Brain (organoid and tissue), 16 donors: ENCODE measurements at places on chromosomes 7 and 10. TPM values are rescaled to one million over a fixed set of nuclear protein-coding genes. Genes with fewer than 3 reads are reported as not detected.

The ANKRD2 gene
- 1.6 TPM for polyA plus RNA-seq

DNA sequence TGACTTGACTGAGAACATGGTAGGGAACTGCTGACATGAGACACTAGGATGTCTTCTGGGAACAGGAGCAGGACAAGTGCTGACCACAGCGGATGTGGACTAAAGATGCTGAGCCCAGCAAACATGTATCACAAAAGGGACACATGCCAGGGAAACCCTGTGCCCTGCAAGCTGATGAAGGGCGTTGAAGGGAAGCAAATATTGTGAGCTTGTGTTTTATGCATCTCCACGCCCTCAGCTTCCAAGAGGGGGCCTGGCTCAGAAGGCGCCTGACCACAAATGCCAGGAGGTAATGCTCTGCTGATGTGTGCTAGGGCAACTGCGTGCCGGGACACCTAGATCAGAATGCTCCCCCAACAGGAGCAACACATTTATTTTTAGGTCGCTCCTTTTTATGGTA lies 207.3 kb downstream of the CXCL12 start:
- DNase-seq, result no peak

DNA sequence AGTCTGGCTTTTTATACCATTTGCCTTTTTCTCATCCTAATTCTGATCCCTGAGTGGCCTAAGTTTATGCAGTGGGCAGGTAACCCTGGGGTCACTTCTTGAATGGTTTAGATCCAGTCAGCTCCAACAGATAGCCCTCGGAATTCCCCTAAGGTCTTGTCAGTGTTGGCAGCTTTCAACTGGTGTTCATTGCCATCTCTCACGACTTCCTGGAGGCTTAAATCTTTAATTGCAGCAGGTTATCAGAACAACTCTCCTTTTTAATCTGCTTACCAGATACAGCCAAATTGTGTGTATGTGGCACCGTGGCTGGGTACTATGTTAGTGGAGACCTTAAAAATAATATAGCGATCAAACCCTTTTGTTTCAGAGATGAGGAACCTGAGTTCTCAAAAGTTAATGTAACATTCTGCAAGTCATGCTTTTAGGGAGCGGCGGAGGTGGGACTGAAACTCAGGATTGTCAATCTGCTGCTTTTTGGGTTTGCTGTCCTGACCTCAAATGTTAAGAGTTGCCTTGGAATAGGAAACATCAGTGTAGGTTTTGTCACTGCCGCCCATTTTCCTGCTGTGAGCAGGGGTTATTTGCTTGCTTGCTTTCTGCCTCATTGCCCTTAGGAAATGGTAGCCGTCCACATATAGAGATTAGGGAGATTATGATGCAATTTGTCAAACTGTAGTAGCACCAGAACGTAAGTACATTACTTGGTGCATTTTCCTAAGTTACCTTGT lies 818 bp downstream of the DLD start:
- DNase-seq, result no peak

GRCh38 chr7:24704311-24704710 lies 53.0 kb downstream of the GSDME start:
- DNase-seq, result peak; percentile 35

DNA sequence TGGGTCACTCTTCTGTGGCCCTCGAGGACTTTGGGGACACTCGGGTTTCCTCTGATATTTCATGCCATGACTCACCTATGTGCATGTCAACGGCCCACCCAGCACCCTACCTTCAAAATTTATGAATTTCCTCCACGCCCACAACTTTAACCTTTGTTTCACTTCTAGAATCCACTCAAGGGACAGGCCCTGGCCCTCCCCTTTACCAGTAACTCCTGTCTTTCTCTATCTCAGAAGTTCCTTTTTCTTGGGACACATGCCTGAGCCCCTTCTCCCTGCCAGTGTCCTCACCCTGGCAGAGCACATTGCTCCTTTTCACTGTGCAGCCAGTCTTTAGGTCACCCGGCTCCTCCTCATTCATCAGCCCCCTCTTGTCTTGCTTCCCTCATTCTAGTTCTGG lies 282.5 kb upstream of the KLF6 start:
- no peak for DNase-seq

DNA sequence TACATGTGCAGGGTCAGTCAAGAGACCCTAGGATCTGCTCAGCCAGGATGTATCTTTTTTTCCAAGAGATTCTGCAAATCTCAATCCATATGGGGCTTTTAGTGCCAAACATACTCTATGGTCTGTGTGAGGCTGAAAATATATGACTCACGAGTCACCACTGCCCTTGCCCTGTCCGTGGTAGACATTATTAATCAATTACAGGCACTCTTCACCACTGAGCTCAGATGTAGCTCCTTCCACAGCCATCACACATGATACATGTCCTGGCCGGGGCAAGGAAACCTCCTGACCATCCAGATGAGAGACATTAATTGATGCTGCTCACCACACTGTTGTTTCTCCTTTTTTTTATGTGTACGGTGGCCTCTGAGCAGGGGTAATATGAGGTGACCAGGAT lies 90.2 kb upstream of the RET start:
- DNase-seq, result no peak

DNA sequence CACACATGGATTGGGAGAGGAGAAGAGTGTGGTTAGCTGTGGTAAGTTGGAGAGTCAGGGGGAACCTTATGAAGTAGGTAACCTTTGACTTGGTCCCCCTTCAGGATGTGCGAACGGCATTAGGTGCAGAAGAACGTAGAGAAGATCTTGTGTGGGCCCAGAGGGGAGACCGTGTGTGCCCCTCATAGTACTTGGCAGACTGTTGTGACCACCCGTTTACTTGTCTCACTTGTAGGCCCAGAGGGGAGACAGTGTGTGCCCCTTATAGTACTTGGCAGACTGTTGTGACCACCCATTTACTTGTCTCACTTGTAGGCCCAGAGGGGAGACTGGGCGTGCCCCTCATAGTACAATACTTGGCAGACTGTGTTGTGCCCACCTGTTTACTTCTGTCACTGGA lies 2.6 kb downstream of the GTPBP4 start:
- DNase-seq, result no peak
